ENCODE measurements at places on chromosomes 16 and 17. TPM values are rescaled to one million over a fixed set of nuclear protein-coding genes. Genes with fewer than 3 reads are reported as not detected.
A peak's percentile ranks its signal among the peaks of the same experiment; 100 is the strongest.

GRCh38 chr17:10748531-10749181 is 18.8 kb upstream of the TMEM220 start:
- no peak for DNase-seq

Gene TEDC2
- 45.4 TPM for total RNA-seq

GRCh38 chr16:87221633-87222032 is 95.6 kb downstream of the C16orf95 start:
- DNase-seq, result no peak

DNA sequence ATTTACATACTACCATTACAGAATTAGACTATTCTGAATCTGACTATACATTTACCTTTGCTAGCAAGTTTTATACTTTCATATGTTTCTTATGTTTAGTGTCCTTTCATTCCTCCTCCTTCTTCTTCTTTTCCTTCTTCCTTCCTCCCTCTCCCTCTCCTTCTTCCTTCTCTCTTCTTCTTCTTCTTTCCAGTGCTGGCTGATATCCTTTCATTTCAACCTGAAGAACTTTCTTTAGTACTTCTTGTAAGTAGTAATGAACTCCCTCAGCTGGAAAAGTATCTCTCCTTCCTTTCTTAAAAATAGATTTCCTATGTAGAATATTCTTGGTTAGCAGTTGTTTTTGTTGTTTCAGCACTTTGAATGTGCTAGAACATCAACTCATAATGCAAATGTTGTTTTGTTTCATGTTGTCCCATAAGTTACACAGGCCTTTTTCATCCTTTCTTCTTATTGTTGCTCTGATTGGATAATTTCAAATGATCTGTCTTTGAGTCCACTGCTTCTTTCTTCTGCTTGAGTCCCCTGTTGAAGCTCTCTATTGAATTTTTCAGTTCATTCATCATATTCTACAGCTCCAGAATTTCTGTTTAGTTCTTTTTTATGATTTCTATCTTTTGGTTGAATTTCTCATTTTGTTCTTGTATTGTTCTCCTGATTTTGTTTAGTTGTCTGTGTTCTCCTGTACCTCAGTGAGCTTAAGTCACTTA is 15.1 kb upstream of the TBX4 start:
- DNase-seq, result no peak

DNA sequence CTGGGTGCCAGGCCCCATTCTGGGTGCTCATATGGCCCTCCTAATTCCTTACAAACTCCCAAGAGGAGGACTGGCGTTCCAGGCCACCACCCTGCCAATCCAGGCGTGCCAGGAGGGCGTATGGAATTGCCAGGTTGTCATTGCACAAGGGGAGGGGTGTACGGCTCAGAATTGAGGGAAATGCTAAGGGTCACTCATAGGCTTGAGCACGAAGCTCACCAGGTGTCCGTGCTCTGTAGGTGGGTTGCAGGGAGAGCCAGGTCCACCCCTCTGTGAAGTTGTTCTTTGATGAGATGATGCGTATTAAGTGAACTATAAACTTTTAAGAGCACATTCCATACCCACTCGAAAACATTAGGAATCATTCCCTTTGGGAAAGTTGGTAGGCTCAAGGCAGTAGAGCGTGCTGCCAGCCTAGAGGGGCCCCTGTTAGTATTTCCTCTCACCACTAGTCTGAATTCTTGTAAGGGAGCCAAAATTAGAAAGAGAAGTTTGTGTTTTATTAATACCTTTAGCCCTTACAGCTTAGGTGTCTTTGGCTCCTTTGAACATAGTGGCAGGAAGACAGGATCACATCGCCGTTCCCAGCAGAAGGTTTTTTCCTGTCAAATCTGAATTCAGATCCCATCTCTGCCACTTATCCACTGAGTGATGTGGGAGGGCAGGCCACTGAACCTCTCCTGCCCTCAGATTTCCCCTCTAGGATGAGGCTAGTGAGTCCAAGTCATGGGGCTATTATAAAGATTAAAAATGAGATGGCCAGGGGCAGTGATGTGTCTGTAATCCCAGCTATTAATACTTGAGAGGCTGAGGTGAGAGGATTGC is 38.7 kb upstream of the NFAT5 start:
- DNase-seq, result no peak

DNA sequence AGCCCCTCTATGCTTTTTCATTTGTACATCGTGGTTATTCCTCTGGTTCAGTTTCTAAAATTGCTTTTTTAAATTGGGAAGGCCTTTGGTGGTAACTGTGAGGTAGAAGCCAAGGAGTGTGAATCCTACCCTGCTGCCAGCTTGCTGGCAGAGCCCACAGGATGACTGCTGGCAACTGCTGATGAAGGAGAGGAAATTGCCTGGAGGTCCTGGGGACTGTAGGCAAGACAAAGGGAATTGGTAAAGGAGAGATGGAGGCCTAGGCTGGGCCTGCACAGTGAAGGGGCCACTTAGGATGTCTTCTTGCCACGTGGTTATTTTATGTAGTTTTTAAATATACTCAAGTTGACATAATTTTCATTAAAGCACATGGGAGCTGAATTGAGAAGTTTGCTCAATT is 15.8 kb downstream of the C17orf58 start:
- DNase-seq, result no peak

Gene TUBG2
- total RNA-seq, result 20.4 TPM

DNA sequence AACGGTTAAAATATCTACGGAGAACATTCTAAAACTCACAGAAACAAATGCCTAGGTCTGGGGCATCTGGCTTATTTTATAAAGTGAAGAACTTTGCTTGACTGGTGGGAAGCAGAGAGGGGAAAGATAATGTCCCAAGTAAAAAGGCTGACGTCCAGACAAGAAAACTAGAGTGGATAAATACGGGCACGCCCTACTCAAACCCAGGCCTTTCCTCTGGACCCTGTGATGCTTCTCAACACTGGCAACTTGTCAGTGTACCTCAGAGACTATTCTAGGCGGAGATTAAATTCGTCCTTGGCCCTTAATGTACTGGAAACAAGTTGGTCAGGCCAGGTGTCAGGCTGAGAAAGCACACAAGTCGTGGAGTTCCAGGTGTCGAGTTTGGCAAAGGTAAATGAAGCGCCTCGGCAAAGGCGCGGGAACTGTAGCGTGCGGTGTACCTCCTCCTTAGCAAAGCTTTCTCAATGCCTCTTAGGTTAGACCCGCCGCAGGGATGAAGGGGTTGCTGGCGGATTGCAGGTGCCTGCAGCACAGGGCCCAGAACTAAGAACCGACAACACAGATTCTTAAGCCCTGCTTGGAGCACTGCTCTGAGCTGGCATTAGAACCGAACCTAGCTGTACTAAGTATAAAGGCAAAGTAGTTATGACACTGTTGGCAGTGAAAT is 668 bp upstream of the UNK start:
- DNase-seq, result no peak

DNA sequence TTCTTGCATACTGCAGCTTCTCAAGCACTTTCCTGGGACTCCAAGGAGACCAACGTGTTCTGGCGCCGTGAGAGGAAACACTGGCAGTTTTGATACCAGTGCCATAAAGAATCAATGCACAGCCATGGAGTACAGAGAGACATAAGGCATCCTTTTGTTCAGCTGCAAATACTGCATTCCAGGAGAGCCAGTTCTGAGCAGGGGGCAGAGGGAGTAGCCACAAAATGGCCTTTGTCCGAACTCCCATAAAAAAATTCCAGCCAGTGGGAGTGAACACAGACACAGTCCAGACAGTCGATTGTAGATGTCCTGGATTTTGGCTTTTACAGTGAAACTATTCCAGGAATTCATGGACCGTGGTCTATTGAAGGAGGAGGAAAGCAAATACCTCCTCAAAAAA is 36.2 kb upstream of the TEKT3 start:
- no peak for DNase-seq

Gene FBXW10
- total RNA-seq, result not detected

DNA sequence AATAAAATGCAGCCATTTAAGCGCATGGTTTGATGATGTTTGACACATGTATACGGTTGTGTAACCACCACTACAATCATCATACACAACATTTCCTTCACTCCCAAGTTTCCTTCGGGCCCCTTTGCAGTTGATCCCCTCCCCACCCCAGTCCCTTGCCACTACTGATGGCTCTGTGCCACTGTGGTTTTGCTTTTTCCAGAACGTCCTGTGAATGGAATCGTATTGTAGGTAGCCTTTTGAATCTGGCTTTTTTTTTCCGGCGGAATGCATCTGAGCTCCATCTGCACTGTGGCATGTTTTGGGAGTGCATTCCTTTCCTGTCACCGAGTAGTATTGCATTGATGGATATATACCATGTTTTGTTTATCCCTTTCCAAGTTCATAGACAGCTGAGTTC is 15.1 kb upstream of the MAP2K3 start:
- no peak for DNase-seq

DNA sequence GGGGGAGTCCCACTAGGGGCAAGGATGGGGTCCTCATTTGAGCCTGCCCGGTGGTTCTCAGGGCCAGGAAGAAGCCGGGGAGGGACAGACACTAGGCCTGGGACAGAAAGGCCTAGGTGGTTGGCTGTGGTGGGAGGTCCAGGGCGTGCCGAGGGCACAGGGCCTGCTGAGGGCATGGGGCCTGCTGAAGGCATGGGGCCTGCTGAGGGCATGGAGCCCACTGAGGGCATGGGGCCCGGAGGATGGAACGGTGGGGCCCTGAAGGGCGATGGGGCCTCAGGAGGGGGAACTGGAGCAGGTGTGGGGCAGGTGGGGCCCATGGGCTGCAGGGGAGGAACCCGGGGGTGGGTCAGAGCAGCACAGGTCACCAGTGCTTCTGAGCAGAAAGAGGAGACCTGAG is 31.2 kb downstream of the PELP1 start:
- DNase-seq, result no peak

- peak; percentile 89 for DNase-seq
Measured at GRCh38 chr16:49921791-49922456, 66.0 kb upstream of the ZNF423 start.

DNA sequence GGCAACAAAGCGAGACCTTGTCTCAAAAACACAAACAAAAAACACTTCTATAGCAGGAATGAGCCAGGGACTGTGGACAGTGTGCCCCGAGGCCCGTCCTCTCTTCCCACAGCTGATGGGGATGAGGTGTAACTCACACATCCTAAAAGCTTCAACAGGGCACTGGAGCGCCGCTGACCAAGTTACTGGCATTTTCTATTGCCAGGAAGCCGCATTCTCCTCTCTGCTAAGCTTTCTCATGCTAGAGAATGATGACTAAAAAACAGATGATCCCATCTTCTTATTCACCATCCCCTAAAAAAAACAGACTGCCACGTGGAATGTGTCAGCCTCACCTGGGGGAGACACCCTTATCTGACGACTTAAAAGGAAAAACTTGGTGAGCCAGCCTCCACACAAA is 16.3 kb downstream of the CARHSP1 start:
- DNase-seq, result no peak

- DNase-seq, result no peak
Measured at GRCh38 chr17:34843682-34844081, 117.6 kb downstream of the CCT6B start.

GRCh38 chr17:50957600-50958575 is 91.7 kb upstream of the TOB1 start:
- DNase-seq, result no peak

DNA sequence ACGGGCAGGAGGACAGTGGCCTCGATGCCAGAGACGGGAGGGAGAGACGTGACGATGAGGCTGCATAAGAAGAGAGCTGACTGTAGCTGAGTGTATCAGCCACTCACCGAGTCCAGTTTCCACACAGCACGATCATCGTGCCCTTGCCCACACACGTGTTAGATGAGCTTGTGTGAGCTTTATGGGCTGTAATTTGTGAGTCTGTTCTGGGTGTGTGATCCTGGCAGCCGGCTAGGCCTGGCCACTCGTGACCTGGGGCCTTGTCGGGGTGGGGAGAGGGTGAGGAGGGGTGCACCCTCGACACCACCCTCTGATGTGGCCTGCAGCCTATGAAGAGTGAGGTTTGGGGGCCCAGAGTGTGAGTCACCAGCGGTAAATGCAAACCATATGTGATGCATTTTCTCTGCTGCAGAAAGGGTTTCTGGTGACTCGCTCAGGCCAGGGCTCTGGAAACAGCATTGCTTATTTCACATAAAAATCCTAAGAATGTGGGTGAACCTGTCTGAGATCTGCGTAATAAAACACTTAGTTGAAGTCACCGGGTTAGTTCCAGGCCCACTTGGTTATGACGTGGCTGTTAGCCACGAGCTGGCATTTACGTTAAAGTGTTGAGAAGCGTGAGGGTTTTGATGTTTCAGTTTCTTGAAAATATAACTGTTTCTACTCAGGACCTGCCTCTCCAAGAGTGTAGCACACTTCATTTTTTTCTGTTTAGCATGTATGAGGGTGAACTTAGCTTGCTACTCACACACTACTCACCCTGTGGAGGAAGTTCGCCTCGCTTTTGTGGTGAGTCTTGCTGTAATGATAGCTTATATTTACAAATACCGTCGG is 4.2 kb downstream of the METRNL start:
- DNase-seq, result peak; percentile 68

DNA sequence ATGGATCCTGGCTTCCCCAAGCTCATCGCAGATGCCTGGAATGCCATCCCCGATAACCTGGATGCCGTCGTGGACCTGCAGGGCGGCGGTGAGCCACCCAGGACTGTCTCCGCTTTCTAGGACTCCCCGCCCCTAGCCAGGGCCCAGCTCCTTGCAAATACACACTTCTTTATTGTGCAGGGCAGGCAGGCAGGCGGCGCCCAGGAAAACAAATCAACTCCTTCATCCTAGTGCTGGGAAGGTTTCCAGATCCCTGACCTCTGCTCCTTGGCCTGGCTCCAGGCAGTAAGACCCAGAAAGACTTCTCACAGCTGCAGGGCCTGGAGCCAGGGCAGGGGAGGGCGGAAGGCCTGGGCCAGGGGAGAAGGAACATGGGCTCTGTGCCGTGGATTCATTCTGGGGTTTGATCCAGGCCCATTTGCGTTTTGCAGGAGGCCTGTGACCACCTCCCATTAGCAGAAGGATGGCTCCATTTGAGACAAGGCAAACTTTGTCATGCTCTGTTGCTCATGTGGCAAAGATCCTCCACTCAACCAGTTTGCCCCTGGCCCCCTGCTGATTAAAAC is 6.0 kb upstream of the LPCAT2 start:
- DNase-seq, result peak; percentile 32

Gene SLC38A8
- not detected for total RNA-seq

- DNase-seq, result no peak
Measured at GRCh38 chr17:81294512-81295030, 536 bp downstream of the SLC38A10 start.

DNA sequence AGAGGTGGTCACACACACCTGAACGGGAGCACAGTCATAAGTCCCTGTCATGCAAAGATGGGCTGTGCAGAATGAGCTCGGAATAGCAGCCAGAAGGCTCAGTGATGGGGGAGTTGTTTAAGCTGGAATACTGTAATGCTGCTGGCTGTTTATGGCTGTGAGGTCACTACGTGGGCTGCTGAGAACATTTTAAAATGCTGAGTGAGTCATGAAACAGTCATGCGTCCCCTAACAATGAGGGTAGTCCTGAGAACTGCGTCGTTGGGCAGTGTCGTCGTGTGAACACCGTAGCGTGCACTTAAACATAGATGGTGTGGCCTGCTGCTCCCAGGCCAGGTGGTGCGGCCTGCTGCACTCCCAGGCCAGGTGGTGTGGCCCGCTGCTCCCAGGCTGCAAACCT is 39.7 kb downstream of the TBCD start:
- DNase-seq, result no peak

Data from H9 (cell line).